ENCODE measurements at places on chromosomes 2 and 18.

- DNase-seq, result no peak
Measured at GRCh38 chr2:20050104-20050645, 1.3 kb downstream of the LAPTM4A start.

DNA sequence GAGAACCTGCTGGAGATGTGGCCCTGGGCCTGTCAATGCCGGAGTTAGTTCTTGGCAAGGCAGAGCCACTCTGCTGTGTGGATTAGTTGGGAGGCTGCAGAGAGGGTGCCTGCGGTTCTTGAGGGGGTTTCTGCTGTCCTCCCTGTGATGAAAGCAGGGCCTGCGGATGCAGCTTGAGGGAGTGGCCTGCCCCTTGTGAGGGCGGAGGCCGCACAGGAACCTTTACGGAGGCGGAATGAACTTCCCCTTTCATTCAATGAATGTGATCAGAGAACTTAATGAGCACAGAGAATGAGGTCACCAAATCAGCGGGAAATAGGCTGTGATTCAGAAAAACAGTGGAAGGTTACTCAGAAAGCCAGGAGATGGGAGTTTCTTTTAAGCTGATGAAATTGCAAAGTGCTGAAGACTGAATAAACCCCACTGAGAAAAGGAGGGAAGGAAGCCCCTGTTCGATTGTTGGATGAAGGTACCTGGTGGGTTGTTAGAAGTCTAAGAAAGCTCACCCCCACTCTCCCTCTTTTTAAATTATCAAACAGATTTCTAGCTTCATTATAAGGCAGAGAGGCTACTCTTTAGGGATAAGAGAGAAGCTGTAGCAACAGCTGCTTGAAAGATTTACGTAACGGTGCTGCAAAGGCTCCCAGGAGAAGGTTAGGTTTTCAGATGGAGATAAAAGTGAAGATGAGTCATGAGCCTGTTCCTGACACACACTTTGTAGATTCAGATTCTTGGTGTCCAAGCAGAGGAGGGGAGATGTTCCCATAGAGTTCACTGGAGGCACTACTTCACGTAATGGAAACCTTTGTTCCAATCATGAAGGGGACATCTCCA lies 47.4 kb downstream of the VWA3B start:
- DNase-seq, result peak; percentile 6

- no peak for DNase-seq
Measured at GRCh38 chr2:127508631-127509034, 17.7 kb downstream of the IWS1 start.

DNA sequence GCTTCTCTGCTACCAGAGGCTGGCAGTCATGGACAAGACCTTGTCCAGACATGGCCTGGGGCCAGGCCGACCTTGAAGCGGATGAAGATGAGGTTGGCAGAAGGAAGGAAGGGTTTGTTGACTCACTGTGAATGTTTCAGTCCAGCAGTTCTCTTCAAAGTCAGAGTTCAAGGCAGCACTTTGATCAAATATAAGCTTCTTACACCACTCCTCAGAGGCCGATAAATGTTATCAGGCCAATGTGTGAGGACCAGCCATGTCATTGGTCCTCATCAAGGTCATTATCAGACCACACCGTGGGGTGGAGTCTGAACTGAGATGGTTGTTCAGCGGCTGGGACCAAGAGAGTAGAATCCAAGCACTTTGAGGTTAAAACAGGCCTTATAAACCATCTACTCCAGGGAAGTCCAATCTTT lies 35.5 kb downstream of the QPCT start:
- no peak for DNase-seq

GRCh38 chr2:98299211-98299905 lies 46.9 kb upstream of the CNGA3 start:
- no peak for DNase-seq

- DNase-seq, result no peak
Measured at GRCh38 chr2:88125344-88125923, 2.4 kb downstream of the FABP1 start.

DNA sequence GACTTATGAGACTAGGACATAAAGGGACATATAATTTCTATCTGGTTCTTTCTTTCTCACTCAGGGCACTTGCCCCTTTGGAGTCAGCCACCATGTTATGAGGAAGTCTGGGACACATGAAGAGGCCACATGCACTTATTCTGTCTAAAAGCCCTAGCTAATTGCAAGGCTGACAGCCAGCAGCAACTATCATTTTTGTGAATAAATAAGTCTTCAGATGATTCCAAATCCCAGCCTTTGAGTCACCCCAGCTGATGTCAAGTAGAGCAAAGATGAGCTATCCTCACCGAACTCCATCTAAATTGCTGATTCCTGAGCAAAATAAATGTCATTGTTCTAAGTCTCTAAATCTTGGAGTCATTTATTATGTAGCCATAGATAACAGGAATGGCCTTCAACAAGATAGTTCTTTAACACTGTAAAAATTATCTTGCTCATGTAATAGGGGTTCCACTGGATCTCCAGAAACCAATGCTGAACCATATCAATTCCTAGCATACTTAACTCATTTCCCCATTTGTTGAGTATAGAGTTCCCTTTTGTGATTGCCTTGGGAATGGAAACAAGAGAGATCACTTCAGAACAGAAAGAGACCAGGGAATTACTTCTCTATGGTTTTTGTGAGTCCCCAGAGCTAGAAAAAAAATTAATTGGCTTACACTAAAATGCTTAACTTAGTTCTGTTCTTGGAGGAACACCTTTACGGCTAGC lies 50.6 kb upstream of the FN1 start:
- DNase-seq, result no peak

GRCh38 chr2:70046534-70046933 lies 40.7 kb upstream of the PCBP1 start:
- no peak for DNase-seq

- DNase-seq, result no peak
Measured at GRCh38 chr2:58107803-58108710, 61.5 kb downstream of the VRK2 start.

DNA sequence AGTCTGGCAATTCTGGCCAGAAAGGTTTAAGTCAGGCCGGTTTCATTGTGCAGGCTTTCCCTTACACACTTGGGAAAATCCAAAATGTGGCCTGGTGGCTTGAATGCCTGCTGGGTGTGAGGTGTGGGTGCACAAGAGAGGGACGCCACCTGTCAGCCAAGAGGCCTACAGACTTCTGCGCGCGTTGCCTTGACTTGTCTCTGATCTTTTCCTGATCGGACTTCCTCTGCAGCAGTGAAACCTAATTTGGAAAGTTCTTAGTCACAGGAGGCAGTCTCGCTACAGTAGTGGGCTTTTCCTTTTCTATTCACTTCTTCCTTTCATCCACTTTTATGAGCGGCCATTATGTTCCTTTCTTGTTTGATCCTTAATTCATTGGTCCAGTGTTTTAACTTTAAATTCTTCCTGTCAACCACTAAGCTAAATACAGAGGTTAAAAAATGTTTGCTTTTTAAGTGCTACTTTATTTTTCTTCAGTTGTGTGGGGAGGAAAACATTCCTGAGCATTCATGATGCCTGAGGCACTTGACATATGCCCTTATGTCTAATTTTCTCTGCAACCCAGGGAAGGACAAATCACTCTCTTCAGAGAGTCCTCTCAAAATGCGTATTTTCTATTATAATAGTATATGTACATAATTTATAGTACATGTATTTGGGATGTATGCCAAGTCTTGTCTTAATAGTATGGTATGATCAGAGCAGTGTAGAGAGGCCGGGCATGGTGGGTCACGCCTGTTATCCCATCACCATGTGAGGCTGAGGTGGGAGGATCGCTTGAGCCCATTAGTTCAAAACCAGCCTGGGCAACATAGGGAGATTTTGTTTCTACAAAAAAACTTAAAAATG lies 128.9 kb downstream of the WDSUB1 start:
- DNase-seq, result no peak

DNA sequence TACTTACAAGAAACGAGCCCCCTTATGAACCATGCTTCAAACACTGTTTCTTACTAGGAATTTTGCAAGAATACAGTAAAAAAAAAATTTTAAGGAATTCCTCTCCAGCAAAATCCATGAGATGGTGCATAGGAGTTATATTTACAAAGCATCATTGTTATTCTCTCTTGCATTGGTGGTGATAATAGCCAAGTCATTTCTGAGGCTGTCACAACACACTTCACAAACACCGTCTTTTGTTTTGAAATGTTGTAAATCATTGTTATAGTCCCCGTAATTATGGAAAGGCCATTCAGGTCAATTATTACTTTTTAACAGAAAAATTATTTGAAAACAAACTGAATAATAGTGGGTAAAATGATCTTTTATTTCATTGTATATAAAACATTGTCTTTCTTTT lies 60.1 kb downstream of the DYNC1I2 start:
- DNase-seq, result no peak

DNA sequence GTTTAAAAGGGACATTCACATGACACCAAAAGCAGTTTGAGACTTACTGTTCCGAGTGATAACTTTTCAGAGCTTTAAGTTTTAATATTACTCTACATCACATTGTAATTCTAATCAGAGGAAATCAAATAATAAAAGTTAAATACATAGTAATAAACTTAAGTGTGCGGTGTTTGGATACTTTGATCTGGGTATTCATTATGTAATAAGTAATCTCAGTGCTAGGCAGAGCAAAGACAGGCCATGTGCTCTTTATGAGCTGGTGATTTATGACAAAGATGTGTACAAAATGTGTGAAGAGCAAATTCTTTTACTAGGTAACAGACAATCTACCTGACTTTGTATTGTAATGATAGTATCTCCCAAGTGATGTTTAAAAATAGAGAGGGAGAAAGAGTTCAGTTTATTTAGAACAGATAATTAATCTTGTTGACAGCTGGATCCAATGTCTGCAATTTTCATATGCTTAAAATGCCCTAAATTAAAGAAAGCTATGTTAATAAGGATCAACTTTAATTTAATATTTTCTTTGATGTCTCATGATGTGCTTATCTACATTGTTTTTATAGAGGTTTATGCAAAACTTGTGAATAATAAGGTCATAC lies 4.4 kb downstream of the CFAP221 start:
- no peak for DNase-seq

DNA sequence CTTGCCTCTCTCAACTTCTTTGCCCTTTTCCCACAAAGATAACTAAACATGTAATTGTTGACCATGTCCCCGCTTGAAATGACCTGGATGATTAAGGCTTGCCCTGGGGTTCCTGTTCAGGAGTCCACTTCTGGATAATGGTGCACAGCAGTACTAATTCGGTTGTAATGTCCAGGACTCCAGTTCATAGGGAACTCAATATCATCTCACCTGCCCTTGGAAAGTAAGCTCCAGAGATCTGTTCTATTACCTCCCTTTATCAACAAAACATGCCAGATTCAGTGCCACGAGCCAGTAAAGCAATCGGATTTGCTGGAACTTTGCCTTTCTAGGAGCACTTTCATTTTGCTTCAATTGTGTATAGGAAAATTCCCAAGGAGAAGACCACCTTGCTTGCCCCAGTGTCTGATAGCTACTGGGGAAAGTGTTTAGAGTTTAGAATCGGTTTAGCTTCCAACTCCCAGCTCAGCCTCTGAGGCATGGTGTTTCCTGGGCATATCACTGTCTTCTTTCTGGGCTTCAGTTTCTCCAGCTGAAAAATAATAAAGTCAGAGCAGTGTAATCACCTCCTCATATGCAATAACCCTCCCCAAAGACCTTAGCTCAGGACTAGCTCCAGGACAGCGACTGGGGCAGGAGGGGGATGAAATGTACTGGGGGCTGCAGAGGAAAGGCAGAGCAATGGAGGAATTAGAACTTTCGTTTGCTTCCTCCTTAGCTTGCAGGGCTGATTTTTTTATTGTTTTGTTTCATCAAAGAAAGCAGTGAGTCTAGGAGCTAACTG lies 162.6 kb upstream of the CYRIA start:
- no peak for DNase-seq

DNA sequence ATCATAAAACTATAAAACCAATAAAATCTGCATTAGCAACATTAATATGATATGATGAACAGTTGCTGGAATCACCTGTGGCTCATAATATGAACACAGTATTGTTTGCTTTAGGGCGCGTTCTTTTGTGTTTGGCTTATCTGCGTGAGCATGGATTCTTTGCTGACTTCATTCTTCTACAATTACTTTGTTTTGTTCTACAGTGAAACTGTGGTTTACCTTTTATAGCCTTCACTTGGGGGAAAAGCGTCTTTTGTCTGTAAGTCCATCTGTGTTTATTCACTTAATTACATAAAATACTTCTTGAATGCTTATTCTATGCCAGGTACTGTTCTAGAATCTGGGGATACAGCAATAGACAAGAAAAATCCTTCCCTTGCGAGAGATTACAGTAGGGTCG lies 74.0 kb upstream of the SEC11C start:
- no peak for DNase-seq

DNA sequence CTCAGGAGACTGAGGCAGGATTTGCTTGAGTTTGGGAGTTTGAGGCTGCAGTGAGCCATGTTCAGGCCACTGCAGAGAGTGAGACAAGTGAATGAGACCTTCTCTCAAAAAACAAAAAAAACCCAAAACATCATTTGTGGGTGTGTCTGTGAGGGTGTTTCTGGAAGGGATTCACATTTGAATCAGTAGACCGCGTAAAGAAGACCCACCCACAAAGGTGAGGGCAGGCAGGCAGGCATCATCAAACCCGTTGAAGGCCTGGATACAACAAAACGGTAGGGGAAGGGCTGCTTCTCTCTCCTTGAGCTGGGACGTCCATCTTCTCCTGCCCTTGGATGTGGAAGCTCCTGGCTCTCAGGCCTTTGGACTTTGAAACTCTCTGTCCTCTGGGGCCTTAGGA lies 25.4 kb downstream of the CDKL4 start:
- DNase-seq, result no peak
